GOT3 (cell line): ENCODE measurements at places on chromosomes 2 and 18.

DNA sequence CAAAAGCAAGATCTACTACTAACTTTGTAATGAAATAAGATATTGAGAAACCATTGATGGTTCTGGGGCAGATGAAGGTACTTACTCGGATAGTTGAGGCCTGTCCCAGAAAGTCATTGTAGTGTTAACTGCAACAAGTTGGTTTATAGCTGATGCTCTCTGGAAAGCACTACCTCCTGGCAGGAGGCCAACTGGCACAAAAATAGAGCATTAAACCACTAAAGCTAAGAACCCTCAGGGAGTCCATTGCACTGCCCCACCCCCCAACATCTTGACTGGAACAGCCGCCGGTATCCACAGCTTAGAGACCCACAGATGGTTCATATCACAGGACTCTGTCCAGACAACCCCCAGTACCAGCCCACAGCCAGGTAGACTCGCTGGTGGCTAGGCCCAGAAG is 552.5 kb upstream of the CRIM1 start:
- DNase-seq, result no peak

GRCh38 chr2:171247741-171248662 is 87.3 kb upstream of the TLK1 start:
- DNase-seq, result no peak

DNA sequence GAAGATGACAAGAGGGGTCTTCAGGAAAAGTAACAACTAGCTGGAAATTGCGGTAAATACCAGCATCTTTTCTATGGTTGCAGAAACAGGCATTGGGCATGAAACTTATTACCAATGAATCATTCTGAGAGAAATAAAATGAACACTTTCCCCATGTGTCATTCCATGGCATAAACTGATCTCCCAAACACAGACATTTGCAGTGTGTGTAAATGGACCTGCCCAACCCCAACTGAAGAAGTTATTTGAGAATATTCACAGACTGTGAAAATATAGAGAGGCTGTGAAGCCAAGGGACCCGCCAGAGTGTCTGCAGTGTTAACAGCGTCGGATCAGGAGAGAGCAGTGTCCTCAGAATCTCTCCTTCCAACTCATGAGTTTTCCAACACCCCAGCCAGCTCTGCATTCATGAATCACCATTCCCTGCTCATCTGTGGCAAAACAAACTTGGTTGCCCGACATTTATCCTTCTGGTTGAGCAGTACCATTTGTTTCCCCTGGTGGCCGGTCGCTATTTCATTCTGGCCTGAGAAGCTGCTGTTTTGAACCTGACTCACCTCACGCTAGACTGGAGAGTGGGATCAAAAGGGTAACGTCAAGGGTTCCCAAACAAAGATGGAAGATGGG is 238.4 kb downstream of the PID1 start:
- DNase-seq, result no peak

DNA sequence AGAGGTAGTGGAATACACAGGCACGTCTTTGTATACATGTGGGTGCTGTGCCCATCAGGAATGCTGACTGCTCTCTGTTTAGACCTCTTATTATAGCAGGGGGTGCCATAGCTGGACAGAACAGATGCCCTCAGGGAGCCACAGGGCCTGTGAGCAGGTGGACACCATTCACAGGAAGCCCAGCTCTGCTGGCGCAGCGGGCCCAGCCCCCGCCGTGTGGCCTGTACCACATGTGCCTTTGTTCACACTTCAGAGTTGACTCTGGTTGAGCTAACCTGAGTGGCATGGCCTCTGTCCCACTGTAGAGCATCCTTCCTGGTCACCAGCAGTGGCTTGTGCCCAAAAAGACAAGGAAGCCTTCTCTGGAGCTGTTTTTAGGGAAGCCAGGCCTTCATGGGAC is 730.9 kb upstream of the ID2 start:
- DNase-seq, result no peak

GRCh38 chr2:144466637-144467036 is 53.3 kb downstream of the ZEB2 start:
- DNase-seq, result no peak

DNA sequence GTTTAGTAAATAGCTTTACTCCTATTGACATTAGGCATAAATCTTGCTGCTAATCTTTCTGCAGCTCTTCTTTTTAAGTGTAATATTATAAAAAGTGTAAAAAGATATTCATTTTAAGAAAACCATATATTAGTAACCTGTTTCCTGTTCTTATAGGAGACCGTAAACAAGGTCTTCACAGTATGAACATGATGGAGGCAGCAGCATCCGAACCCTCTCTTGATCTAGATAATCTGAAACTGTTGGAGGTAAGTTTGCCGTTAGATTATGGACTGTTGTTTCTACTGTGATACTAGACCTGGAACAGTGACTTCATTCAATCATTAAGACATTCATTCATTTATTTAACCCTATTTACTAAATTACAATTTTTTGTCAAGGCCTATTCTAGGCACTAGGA is 120.0 kb upstream of the FAM117B start:
- no peak for DNase-seq

DNA sequence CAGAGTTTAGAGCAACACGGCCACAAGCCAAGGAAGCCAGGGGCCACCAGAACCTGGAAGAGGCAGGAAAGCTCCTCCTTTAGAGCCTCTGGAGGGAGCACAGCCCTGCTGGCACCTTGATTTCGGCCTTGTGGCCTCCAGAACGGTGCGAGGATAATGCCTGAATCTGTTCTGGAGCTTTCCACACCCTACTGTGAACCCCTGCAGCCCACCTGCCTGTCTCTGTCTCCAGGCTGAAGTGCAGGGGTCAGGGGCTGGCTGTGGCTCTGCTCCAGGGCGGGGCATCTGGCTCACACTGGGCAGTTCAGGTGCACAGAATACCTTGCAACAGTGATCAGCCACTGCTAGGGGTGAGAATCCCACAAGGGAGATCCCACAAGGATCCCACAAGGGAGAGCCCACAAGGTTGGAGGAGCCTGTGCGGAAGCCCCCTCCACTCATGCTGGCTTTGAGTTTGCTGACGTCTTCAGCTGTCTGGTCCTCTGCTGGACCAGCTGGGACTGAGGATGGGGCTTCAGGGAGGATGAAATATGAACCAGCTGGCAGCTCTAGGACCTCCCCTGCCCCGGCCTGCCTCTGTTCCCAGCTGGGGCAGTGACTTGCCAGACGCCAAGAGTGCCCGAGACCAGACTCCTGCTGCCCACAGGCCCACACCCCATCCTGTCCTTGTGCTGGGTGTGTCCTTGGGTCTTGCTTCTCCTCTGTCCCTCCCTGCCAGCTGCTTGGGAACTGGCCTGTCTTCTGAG is 56.4 kb upstream of the OTOS start:
- no peak for DNase-seq

- no peak for DNase-seq
Measured at GRCh38 chr2:213232649-213233437, 51.4 kb upstream of the SPAG16 start.

DNA sequence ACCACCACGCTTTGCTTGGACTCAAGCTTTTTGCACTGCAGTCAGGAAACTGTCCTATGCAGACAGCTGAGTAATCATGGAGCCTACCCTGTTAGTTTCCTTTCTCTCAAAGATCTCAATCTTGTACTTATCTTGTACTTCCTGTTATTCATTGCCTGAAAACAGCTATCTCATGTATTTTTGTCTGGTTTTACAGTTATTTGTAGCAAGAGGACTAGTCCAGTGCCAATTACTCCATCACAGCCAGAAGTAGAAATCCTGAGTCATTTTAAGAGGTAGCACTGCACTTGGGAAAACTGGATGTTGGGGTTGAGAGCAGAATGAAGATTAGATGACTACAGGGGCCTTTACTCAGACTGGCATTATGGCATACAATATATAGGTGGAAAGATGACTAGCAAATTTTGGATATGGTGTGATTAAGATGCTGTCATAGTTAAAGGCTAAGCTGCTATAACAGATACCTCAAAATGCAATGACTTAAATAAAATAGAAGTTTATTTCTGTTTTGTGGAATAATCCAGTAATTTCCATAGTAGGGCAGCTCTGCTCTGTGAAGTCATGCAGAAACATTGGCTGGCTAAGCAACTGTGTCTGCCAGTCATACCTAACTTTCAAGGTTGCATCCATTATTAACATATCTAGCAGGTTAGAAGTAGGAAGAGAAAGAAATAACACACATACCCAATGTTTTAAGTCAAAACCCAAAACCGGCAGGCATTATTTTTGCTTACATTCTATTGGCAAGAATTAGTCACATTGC is 21.1 kb upstream of the CHMP3 start:
- no peak for DNase-seq

- no peak for DNase-seq
Measured at GRCh38 chr2:187271825-187272224, 176.2 kb downstream of the CALCRL start.
